GDM1 (cell line): ENCODE measurements at places on chromosomes 7 and 10.

DNA sequence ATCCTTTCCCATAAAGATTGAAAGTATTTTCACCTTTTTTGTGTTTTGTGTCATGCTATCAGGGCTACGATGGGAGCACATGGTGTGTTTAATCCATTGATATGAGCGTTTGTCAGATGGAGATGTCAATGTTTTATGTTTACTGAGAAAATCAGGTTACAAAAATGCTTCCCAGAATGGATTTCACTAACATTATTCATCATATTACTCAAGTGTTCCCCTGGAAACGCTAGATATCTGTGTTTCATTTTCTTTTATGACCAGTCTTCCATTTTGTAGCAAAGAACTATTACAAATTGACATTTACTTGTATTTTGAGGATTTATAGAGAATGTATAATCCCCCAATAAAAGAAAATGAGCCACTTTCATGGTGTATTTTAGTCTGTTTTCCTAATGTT, 293.5 kb upstream of the AKR1E2 start:
- no peak for DNase-seq

DNA sequence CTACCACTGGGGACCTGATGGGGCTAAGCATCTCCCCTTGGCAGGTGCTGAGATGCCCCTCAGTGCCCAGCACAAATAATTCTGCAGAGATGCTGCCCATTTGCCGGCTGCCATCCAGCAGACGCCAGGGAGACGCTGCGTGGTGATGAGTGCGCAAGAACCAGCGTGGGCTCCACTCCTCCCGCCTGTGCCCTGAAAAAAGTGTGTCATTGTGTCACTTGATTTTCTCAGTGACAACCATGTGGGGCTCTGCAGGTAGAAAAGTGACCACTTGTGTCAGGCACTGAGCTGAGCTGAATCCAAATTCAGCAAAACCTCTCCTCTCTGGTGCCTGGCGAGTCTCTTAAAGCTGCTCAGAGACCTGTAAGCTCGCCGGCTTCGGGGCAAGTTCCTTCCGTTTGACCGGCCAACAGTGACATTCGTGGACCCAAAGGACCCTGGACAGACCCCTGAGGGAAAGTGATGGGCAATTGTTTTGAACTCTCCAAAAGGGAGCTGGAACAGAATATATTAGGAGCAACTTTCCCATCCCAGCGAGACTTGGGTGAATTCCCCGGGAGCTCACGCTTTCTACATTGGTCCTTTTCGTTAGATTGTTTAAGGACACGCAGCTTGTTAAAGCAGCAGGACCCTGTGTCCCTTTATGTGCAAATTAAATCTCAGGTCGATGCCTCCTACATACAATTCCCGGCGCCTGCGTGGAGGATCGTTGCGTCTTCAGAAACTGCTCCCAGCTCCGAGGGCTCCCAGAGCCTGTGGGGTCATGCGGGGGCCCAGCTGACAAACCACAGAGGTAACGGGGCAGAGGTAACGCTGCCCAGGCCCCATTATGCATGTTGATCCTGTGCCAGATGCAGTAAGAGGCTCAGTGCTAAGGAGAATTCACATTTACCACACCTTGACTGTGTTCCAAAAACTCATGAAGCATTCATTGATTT, 332.7 kb downstream of the ADARB2 start:
- no peak for DNase-seq

- DNase-seq, result no peak
Observed at GRCh38 chr10:46523119-46523961, 33.1 kb downstream of the GPRIN2 start.

- no peak for DNase-seq
Observed at GRCh38 chr7:938546-939185, 15.8 kb downstream of the ADAP1 start.

DNA sequence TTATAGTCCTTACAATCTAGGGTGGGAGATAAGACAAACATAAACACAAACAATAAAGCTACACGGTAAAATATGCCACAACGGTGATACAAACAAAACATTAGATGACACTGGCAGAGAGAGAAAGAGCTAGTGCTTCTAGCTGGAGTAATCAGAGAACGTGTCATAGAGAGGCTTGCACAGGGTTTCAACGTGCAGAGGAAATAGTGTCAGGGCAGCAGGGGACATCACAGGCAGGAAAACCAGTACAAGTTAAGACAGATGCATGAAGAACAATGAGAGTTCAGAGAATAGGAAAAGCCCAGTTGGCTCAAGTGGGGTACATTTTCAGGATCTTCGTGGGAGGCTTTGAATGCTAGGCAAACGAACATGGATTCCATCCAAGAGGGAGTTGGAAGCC, 91.4 kb downstream of the ZNF438 start:
- no peak for DNase-seq

DNA sequence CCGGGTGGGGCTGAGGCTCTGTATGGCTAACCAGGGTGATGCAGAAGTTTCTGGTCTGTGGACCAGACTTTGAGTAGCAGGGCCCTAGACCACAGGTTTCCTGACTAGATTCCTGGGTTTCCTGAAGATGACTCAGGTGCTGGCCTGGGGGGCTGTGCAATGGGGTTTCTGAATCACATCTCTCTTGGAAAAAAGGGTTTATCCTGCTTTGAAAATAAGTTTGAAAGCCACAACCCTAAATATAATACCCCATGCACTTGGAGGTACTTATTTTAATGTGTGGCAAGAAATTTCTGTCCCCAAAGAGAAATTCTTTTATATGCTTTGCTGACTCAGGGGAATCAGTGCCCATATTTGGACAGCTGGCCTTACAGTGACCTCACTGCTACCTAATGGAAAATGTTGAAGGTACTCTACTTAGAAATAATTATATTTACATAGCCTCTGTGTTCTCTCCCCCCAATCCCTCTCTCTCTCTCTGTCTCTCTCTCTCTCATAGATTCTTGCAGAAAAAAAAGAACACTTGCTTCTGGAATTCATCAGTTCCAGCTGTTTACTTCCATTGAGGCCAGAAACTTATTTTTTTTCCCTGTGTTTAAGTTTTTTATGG, 184.4 kb upstream of the LYZL2 start:
- DNase-seq, result peak; percentile 45

DNA sequence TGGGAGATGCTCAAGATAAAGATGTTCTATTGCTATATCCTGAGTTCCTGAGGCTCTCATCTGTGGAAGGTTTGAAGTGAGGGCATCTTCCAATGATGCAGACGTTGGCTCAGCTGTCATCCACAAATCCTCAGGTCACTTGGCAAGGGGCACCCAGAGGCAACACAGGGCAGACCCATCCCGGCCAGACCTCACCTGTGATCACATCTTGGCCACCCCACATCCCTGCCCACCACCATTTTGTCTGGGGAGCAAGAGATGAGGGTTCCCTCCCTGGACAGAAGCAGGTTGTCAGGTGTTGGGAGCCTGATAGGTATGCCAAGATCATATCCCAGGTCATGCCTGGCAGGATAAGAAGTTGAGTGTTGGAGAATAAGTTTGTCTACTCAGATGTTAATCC, 918.2 kb upstream of the ZNF722 start:
- DNase-seq, result no peak

DNA sequence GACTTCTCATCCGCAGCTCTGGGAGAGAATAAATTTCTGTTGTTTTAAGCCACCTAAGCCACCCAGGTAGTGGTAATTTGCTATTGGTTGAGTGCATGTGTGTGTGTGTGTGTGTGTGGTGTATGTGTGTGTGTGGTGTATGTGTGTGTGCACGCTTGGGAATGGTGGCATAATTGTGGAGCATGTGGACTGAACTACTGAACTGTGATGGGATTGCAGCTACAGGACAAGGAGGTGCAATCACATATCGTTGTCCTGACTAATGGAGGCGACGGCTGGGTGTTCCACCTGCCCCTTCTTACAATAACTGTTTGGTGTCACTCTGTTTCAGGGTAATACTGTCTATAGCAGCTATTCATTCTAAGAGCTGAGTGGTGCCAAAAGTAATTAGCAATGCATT, 448.7 kb upstream of the PFKP start:
- DNase-seq, result no peak

- no peak for DNase-seq
Observed at GRCh38 chr7:49980465-49980864, 112.6 kb downstream of the ZPBP start.

- DNase-seq, result peak; percentile 12
Observed at GRCh38 chr10:3239066-3239919, 66.7 kb upstream of the PITRM1 start.

DNA sequence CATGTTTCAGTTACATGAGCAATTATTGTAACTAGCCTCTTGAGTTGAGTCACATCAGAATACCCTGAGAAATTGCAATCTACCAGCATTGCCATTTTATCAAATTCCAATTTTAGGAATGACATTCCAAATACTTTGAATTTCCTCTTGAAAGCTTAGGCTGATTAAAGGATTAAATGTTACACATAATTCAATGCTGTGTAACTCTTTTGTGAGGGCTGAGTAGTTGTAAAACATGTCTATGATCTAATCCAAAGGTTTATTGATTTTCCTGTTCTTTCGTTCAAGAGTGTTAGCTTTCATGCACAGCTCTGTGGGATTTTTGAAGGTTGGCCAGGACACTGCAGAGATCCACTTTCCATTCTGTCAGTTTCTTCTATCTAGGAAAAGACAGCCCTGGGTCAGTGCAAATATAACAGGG, 193.1 kb downstream of the SORCS1 start:
- DNase-seq, result no peak

- no peak for DNase-seq
Observed at GRCh38 chr10:47063858-47064257, 152.6 kb downstream of the PTPN20 start.

DNA sequence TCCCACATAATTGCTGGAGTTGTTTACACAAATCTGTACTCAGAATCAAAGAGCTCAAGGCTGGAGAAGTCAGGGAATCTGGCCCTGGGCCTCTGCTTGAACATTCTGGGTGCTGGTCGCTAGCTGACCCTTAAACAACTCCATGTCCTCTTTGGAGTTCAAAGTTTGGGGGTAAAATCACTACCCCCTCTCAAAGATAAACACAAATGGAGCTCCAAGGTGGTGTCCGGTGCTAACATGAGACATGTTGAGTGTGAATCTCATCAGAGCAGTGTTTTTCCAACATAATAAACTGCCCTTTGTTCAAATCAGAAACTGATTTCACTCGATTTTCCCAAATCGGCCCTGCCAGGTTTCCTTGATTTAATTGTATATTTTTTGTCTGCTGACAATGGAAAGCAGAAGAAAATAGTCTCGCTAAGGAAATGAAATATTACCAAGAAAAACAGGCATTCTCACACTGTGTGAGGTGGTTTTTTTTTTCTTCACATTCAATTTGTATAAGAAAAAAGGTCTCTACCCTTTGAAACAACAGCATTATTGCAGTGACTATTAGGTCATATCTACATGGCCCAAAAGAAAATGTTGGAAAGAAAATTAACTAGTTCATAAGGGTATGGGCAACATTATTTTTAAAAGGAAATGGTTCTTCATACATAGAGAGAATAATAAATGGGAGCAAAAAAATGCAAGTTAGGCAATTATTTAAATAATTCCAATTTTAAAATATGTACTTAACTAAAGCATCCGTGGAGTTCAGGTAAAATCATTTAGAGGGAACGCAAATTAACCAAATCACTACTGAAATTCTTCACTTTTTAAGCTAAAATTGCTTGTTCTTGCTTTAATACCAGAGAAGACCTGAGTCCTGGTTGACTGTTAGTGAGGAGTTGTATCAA, 56.1 kb upstream of the CAPZA2 start:
- no peak for DNase-seq

- DNase-seq, result no peak
Observed at GRCh38 chr7:42053834-42054233, 183.2 kb downstream of the GLI3 start.

GRCh38 chr10:1399431-1400100, 337.8 kb downstream of the ADARB2 start:
- DNase-seq, result no peak

DNA sequence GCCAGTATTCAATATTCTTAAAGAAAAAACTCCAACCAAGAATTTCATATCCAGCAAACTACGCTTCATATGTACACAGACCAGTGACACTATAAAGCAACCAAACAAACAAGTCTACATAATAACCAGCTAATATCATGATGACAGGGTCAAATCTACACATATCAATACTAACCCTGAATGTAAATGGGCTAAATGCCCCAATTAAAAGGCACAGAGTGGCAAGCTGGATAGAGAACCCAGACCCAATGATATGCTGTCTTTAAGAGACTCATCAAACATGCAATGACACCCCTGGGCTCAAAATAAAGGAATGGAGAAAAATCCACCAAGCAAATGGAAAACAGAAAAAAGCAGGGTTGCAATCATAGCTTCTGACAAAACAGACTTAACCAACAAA, 218.1 kb upstream of the NFE2L3 start:
- no peak for DNase-seq
